ENCODE measurements at places on chromosomes 7 and 10.

GRCh38 chr10:34374356-34375045 lies 440.6 kb downstream of the PARD3 start:
- no peak for DNase-seq

- no peak for DNase-seq
Observed at GRCh38 chr7:48894574-48894973, 29.8 kb upstream of the CDC14C start.

DNA sequence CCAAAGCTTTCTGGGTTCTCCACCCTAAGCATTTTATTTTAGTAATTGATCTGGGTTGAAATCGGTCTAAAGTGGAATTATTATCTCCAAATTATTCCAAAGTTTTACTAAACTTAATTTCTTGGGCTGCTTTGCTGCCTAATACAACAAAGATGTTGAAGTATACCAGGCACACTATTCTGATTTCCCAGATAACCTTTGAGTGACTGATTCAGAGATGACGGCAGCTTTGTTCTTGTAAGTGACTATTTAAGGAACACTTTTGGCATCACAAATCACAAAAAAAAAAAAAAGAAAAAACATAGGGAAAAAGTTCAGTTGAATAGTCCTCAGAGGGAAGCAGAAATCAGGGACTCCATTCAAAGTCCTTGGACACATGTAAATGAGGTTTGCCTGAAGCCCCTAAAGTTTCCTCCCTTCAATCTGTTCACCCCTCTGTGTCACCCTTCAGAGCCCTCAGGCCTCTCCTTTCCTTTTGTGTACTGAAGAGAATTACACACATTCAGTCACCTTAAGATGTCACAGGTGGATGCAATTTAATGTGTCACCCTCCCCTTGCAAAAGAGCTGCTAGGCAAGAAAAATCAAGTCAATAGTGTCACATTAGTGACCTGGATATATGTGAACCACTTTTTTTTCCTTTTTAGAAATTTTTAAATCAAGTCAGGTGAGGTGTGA lies 81.5 kb downstream of the RTKN2 start:
- no peak for DNase-seq

DNA sequence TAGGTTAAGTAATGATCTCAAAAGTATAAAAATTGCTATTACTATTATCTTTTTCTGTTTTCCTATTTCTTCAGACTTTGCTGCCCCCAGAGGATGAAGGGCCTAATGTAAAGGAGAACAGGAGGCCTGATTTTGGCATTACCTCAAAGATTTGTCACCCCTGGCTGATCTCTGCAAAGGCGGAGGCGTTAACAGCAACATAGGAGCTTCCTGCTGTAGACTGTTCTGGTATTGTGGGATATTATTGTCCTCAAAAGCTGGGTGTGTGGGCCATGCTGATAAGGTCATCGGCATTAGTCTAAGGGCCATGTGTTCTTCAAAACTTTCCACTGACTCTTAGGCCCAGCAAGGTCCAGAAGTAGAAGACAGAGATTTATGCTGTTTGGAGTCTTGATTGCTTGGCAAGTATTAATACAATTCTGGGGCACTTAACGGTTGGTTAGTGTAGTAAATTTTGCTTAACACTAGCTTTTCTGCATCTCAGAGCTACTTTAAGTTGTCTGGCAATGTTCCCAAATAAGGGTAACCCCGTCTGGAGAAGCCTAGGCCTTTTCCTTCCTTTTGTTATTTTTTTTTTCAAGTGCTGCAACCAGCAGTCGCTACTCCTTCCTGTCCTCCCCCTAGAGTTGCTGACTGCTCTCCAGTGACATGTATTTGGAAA lies 14.0 kb upstream of the ENTPD1 start:
- no peak for DNase-seq

DNA sequence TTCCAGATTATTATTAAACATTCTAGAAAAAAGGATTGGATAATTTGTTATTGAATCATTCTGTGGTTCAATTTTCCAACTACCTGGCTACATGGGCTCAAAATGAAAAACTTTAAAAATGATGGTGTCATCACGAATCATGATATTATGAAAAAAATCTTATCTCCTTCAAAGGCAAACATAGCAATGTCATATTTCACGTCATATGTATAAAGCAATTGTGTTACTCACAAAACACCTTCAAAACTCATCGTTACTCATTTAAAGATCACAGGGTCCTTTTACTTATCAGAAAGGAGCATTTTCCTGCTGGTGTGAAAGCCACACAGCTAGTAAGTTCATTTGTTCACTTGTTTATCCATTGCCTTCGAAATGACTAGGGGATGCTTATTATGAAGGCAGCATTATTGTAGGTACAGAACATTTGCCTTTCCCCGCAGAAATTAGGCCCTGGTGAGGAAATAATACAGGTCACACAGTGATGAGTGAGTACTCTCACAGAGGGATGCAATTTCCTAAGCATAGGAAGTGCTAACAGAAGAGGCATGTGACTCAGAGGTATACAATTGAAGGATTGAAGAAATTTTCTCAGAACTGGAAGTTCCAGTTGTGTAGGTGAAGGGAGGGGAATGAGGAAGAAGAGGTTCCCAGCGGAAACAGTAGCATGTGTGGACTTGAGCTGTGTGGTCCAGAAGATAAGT lies 478.7 kb downstream of the INHBA start:
- no peak for DNase-seq

- DNase-seq: no peak
Observed at GRCh38 chr7:87933605-87933952, 472 bp upstream of the ADAM22 start.

DNA sequence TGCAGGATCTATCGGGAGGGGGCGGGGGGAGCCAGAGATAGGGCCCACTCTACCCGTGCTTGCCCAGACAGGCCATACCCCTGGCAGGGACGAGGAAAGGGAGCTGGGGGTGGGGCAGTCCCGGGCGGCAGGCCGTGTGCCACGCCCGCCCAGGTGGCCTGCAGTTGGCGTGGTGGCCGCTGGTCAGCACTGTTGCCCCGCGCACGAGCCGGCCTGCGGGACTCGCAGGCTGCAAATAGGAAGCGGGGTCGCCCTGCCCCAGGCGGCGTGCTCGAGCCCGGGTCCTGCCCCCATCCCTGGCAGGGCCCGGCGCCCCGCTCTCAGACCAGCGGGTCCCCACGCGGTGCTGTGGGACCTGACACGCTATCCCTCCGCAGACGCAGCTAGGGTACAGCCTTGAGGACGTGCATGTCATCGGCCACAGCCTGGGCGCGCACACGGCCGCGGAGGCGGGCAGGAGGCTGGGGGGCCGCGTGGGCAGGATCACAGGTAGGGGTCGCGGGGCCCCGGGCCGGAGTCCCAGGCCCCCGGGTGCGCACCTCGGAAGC lies 6.7 kb downstream of the PNLIPRP2 start:
- peak; percentile 2 for DNase-seq

DNA sequence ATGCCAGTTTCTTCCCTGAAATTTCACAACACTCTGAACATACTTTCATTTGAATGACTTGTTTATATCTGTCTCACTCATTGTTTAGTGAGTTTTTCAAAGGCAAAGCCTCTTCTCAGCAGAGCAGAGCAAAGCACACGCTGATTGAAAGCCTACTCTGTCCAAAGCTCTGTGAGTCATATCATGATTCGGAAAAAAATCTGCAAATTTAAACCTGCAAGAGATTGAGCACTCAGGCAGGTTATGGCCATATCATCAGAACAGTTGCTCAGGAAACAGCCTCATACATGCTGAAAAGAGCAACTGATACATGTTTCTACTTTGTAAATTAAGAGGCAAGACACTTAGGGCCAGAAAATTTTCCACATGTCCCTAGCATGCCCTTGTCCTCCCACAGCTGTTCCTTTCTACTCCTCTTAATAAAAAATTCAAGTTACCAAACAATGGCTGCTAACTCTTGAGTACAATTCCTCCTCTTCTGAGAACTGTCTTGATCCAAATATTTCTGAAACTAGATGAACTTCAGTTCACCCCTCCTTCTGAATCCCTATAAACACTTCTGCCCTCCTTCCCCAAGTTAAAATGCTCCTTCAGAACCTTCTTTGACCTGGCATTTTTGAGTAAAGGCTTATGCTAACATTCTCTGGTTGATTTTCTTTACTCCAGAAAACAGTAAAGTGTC lies 140.6 kb upstream of the HPS1 start:
- DNase-seq: no peak

DNA sequence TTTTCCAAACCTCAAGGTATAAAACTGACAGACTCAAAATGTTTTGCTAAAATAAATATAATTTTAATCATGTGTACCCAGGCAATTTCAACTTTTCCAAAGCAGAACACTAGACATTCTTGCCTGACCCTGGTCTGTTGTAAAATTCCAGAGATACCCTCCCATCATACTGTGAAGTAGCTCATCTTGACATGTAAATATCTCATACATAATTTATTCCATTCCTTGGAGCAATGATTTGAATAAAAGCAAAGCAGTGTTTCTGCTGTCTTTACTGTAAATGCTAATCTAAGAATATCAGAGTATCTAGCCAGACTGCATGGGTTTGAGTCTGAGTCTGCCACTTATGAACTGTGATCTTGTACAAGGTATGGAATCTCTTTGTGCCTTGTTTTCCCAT lies 68.9 kb downstream of the TES start:
- no peak for DNase-seq

DNA sequence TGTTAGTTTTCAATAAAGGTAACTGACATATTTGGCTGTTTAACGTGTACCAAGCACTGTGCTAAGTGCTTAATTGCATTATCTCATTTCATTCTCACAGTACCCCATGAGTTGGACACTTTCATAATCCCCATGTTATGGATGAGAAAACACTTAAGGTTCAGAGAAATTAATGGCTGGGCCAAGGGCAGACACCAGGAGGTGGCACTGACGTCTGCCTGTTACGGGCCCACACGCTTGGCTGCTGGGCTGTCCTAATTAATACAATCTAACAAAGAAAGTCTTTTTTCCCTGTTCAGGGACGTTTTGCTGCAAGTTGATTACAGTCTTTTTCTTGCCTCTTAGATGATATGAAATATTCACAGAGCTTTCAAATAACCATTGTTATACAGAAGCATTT lies 16.1 kb downstream of the DYDC2 start:
- DNase-seq: no peak

DNA sequence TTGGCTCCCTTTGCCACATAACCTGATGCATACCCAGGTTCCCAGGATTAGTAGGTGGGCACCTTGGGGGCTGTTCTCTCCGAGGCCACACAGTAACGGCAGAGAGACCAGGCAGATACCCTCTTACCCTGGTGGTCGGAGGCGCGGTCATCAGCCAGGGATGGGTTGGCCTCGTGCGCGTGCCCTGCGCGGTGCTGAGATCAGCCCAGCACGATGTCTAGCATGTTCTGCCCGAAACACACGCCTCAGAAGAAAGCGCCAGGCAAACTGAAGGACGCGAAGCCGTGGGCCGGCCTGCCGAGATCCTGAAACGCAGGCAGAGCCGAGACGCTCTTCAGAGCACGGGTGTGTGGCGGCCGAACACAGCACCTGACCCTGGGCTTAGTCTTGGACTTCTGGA lies 34.7 kb upstream of the CFAP46 start:
- no peak for DNase-seq

GRCh38 chr7:28060371-28060950 lies 120.1 kb downstream of the JAZF1 start:
- DNase-seq: no peak

DNA sequence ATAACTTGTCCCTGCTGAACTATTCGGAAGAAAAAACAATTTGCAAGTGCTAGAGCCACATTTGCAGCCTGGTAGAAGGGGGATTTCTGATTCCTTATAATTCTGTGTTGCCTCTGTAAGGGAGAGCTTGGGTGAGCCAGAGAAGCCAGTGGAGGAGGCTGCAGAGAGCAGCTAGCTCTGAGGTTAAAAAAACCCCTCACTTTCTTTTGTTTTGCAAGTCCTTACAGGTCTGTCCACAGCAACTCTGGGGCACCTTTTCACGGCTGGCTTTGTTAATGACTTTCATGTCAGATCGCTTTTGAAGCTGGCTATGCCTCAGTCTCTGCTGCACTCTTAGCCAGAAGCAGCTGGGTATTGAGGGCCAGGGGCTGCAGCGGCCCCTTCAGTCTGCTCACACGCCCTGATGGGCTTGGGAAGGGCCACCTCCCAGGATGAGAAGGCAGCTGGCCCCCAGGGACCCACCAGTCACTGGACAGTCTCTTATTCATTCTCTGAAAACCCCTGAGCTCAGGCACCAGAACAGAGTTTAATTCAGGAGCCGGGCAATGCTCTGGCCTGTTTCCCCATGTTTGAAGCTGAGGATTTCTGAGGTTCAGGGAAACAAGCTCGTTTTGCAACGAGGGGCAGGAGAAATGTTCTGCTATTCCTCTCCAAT lies 30.9 kb downstream of the TRIM8 start:
- DNase-seq: no peak

DNA sequence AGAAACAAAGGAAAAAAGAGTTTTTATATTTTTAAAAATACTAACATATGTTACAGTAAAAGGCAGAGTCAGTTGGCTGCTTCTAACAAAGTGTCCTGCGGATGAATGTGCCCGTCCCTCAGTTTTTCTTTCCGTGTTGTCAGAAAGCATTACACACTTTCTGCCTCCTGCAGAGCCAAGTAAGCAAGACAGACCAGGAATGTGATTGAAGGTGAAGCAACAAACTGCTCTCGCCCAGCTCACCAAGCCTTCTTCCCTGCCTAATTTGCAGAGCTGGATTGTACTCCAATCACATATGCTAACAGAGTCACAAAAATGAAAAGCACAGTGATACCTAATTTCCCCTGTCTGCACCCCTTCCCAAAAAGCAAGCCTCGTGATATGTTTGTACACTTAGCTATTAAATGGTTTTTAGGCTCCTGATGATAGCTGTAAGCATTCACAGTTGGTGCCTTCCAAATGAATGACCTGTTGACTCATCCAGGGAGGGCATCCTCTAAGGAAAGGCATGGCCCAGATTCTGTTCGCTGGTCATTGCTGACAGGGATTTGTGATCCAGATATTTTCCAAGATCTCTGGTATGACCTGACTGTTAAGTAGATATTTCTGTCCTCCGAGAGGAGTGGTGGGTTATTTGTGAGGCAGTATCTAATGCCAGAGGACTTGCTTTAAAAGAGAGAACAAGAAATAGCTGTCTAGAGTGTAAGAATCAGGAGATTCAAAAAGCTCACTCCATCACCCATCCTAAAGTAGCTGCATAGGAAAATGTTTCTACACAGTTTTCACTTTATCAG lies 187.3 kb upstream of the PLXDC2 start:
- DNase-seq: no peak

- DNase-seq: no peak
Observed at GRCh38 chr10:71675295-71675970, 44.1 kb downstream of the C10orf105 start.

DNA sequence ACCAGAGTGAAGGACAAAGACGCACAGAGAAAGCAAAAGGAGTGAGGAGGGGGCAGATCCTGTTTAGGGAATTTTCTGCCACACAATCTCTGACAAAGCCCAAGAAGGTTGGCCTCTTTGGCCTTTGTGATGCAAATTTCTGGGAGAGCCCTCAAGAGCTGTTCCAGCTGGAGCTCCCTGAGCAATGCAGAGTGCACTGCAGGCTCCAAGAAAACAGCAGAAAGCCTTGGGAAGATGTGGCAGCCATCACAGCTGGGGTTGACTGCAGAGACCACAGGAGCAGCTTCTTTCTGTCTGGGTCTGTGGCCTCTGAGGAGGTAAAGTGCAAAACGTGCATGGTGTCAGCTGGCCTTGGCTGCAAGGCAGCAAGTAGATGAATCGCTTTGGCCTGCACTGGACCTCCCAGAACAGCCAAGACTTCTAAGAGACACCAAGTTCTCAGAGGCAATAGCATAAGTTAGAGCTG lies 200.2 kb downstream of the ELMO1 start:
- no peak for DNase-seq

All from DMS 273 treated with DMSO at 0.1 percent for 48 hours (cell line).